Activated T-cell treated with anti-CD3 and anti-CD28 coated beads for 4 hours (primary cell): ENCODE measurements at places on chromosomes 7 and 10.
A peak's percentile ranks its signal among the peaks of the same experiment; 100 is the strongest.

DNA sequence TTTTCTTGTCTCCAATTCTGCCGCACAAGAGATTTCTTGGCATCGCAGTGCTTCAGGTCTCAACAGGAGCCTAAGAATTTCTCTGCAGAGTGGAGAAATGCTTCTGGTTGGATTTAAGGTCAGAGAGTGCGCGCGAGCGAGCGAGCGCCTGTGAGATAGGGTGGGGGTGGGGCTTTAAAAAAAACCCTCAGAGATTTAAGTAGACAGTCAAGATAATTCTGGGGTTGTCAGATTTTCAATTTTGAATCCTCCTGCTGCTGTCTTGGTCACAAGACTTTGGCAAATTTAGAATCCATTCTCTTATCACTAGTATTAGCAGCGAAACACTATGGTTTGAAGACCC is 49.7 kb downstream of the CPEB3 start:
- no peak for DNase-seq

DNA sequence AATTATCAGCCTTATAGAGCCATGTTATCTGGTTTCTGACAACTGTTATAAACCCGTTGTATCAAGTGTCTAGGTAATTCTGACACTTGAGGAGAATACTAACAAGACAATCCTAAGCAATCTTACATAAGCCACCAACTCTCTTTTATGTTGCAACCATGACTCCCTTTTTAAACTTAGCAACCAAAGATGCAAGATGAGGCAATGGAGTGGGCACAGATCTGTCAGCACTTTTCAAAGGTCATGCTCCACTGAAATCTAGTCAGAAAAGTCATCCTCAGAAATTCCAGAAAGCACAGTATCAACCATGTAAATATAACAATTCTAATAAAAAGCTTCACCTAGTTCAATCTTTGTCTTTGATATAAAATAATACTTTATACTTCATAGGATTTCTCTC is 77.0 kb upstream of the SEMA3A start:
- DNase-seq: no peak

DNA sequence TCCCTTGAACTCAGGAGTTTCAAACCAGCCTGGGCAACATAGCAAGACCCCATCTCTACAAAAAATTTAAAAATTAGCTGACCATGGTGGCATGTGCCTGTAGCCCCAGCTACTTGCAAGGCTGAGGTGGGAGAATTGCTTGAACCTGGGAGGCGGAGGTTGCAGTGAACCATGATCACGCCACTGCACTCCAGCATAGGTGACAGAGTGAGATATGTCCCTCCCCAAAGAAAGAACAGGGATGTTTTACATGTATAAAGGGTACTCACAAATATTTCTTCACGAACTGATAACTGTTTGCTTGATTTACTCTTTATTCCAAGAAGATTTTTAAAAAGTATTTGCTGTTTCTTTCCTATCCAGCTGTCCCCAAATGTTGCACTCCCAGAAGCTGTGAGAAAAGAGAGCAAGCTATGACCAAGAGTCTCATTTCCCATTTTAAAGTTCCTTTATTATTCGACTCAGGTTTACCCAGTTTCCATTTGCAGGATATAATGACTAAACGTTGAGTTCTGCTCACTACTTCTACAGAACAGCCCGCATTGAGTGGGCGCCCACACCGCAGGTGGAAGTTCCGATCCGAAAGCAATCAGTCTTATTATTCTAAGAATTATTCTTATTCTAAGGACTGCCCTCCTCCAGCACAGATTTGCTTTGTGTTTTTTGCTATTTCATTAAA is 90.7 kb downstream of the APBB1IP start:
- no peak for DNase-seq

DNA sequence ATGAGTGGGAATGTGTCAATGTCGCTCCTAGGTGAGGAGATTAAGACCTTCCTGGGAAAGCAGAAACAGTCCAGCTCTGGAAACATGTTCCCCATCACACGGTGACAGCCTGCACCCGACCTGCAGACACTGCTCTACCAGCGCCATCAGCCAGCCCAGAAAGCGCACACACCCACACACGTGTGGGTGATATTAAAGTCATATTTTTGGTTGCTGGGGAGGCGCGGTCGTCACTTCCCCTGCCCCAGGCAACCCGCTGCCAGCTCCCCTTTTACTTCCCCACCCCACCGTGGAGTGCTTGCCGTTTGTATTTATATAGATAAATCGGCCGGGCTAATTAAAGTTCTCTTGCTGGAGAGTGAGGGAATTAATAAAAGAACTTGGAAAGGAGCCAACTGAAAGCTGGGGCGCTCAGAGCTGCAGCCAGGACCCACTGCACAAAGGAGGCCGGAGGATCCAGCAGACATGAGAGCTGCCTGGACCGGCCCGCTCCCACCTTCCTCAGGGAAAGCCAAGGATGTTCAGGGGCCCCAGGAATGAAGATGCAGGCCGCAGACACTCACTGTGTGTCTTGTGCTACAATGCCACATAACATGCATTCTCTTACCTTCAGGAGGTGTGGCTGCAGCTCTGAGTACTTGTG is 145.2 kb upstream of the UNC5B start:
- no peak for DNase-seq

GRCh38 chr7:15291699-15292098 is 270.1 kb downstream of the AGMO start:
- no peak for DNase-seq

GRCh38 chr10:123142701-123143161 is 5.2 kb upstream of the HMX2 start:
- no peak for DNase-seq

DNA sequence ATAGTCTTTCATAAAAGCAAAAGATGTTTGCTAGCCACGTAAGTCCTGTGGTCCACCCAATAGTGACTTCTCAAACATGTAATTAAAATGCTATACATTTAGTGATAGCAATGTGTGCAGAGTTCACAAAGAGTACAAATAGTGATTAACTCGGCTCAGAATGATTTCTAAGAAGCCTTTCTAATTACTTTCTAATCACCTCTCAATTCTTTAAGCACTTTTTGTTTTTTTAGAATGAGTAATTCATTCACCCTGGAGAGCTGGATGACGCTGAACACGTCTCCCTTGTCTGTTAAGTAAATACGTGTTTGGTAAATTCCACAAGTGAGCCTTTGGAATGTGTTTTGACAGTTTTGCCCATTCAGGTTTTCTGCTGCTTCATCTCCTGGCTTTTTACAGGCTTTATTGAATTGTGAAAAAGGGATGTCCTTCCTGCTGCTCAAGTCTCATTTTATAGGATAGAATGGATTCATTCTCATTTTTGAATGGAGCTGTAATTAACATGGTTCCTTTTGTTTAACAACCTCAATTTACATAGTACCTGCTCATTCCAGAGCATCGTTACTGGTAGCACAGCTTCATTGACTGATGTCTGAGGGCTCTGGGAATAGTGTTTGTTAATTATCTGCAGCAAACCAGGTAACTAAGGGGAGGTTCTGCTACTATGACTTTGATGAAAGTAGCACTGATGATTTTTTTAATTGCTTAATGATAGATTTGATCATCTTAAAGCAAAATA is 212.1 kb downstream of the VTI1A start:
- DNase-seq: no peak

DNA sequence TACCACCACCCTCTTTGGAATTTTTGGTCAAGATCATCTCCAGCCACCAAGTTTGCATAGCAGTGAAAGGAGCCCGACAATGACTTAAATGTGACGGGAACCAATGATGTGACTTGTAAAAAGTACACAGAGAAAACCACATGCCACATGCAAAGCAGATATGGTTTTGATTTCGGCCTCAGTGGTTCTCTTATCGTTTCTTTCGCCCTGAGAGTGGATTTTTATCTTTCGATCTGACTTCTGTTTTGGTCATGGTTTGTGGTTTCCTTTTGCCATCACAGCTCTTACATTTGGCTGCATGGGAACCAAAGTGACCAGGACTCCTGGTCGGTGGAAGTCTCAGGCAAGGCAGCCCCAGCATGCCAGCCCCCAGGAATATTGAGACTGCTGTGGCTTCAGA is 31.5 kb downstream of the TCF7L2 start:
- no peak for DNase-seq

DNA sequence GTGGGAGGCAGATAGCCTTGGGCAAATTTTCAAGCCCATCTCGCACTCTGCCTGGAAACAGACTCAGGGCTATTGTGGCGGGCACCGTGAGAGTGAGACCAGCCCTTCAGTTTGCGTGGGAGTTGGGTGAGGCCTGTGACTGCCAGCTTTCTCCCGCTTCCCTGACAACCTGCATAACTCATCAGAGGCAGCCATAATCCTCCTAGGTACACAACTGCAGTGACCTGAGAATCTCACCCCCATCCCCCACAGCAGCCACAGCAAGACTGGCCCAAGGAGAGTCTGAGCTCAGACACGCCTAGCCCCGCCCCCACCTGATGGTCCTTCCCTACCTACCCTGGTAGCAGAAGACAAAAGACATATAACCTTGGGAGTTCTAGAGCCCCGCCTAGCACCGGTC is 275.4 kb downstream of the GRID1 start:
- no peak for DNase-seq

- no peak for DNase-seq
Measured at GRCh38 chr10:119296703-119297102, 89.3 kb downstream of the GRK5 start.

- no peak for DNase-seq
Measured at GRCh38 chr7:131956864-131957263, 400.4 kb upstream of the PODXL start.

DNA sequence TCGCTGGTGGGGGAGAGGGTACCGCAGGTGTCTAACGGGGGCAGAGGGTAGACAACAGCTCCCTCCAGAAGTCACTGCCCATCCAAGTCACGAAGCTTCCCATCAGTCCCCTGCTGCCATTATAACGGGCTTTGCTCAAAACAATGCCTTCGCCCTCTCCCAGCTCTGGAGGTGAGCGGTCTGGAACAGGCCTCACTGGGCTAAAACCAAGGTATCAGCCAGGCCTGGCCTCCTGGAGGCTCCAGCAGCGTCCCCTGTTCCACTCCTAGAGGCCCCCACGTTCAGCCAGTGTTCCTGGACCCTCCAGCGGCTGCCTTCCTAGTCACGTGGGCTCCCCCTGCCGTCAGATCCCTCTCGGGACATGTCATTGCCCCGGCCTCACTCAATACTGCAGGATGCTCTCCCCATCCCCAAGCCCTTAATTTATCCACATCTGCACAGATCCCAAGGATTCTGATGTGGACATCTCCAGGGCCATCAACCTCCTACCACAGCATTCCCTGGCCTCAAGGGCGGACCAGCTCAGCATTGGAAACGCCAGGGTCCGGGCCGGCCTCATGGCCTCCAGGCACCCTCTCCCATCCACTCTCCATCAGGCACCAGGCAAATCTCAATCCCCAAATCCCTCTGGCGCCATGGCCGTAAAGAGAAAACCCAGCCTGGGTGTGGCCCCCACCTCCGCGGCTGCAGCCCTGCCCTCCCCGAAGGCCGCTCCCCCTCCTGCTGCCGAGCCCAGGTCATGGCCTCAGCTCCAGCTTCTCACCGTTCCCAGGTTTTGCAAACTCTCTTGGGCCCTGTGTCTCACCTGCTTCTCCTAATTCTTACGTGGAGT is 104.1 kb upstream of the FAM20C start:
- DNase-seq: no peak

- DNase-seq: no peak
Measured at GRCh38 chr7:14395860-14396259, 406.4 kb upstream of the ETV1 start.

GRCh38 chr7:85840554-85840953 is 653.7 kb upstream of the SEMA3D start:
- DNase-seq: no peak

DNA sequence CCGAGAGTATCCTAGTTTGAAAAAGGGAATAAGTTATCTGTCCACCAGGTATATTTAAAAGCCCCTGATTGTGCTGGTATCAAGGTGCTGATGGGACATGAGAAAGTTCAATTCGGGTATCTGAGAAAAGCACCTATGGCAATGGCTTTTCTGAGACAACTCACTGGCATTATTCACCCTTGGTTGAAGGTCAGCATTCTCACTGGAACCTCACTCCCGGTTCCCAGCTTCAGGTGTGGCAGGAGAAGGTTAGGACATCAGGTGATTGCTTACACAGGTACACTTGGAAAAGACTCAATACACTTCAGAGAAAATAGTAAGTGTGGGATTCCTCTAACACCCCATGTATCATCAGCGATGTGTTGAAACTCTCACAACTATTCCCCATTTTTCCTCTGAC is 643.1 kb downstream of the INHBA start:
- DNase-seq: no peak

DNA sequence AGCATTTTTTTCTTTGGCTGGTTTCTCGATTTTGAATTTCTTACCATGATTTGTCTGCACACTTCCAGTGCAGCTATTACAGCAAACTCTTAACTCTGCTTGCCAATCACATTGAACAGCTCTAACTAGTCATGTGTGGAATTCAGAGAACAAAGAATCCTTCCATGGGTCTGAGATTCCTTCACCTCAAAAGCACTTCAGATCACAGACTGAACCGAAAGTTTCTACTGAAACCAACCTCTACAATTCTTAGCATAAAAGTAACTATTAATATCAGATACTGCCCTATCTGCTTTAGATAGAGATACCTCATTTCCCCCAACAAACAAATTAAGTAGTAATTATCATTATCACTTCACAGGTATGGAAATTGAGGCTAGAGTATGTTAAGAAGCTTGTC is 56.5 kb upstream of the SP4 start:
- DNase-seq: no peak

- peak; percentile 72 for DNase-seq
Measured at GRCh38 chr7:74289018-74289658, at the start of gene CLIP2. CLIP2 (plus strand) TSS chr7:74289407; CDS start chr7:74317547, 28,140 bp downstream.

GRCh38 chr7:137960020-137960419 is 41.9 kb downstream of the CREB3L2 start:
- DNase-seq: no peak

DNA sequence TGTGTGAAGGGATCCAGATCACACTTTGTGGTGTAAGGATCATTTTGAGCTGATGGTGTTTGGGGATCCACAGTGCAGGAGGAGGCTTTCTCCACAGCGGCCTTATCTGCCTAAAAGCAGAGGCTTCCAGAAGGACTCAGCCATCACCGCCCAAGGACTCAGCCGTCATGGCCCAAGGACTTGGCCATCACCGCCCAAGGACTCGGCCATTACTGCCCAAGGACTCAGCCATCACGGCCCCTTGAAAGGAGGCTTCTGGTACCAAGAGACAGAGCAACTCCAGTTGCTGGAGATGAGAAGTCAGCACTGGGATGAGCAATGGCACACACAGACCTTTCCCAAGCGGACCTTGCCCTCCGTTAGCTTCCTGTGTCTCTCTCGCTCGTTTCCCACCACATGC is 6.0 kb upstream of the CFAP46 start:
- no peak for DNase-seq

GRCh38 chr10:132984801-132985545 is 42.6 kb upstream of the CFAP46 start:
- DNase-seq: no peak

GRCh38 chr7:101954499-101954898 is 137.1 kb downstream of the CUX1 start:
- no peak for DNase-seq
